Eye (tissue), 1 donor: ENCODE measurements at places on chromosomes 4 and X.
A peak's percentile ranks its signal among the peaks of the same experiment; 100 is the strongest.

GRCh38 chrX:45360571-45360970 lies 159.9 kb upstream of the DIPK2B start:
- no peak for DNase-seq

GRCh38 chr4:109729117-109729717 lies 653 bp downstream of the PLA2G12A start:
- peak; percentile 70 for DNase-seq

DNA sequence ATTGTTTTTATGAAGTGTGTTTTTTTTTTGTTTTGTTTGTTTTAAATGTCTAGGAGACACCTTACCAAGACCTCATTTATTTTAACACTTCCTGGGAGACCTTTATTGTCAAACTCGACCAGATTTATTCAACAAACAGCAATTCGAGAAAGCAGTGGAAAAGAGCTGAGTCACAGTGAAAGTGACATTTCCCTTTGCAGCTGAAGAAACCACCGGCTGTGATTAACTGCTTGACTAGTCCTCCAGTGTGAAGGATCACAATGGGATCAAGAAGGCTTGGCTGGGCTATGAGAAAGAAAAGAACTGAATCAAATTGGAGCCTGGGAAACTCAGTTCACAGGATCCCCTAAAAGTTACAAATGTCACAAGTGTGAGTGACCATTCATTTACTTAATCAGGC lies 11.9 kb upstream of the ADH7 start:
- peak; percentile 24 for DNase-seq

DNA sequence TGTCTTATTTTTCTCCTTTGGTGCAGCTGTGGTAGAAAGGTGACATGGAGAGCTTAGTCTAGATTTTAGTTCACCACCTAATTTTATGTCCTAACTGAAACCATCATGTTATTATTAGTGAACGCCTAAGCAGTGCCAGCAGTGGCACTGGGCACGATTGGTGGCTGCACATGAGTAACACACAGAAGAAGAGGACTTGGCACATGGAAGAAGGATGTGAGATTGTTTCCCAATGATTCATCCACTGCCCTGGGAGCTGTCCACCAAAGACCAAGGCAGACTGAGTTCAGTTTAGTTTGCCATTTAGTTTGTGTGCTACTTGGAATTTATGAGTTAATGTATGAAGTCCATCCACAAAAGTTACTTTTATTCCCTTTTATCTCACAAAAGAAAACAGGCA lies 68.1 kb upstream of the NAP1L5 start:
- DNase-seq, result no peak

GRCh38 chr4:116243431-116243830 lies 841.9 kb downstream of the TRAM1L1 start:
- DNase-seq, result no peak

DNA sequence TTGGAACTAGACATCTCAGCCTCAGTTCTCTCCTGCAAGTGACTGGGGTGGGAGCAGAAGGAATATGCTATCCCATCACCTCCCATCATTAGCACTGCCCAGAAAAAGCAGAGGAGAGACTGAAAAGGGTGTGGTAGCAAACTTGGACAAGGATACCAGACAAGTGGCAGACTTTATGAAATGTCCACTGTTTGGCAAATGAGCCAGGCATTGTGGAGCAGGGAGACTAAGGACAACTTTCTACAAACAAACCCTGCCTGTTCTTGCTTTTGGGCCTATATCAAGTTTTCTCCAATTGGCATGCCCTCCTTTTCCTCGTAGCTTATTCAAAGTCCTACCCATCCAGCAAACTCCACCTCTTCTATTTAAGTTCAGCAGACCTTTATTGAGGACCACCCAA lies 41.6 kb downstream of the ZCCHC12 start:
- no peak for DNase-seq

- no peak for DNase-seq
Observed at GRCh38 chrX:5718651-5719050, 510.0 kb downstream of the NLGN4X start.

DNA sequence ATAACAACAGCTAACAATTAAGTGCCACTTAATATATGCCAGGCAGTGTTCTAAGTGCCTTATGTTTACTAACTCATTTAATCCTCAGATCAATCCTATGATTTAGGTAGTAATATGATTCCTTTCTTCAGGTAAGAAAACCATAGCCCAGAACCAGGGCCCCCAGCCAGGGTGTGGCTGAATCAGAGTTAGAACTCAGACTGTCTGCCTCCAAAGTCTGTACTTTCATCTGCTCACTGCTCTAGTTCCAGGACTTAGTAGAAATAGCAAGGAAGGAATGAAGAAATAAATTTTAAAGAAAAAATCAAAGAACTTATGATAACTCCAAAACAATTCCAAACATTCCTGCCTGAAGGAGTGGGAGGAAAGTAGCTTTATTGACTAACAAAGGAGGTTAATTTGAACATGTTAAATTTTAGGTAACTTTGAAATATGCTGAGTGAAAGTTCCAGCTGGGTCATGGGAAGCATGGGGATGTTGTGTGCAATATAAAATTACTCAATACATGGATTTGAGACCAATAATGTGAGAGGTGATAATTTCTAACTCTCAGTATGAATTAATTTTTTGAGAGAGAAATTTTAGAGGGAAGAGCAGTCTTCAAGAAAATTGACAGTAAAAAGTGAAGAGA lies 8.8 kb upstream of the ADH1C start:
- DNase-seq, result no peak

DNA sequence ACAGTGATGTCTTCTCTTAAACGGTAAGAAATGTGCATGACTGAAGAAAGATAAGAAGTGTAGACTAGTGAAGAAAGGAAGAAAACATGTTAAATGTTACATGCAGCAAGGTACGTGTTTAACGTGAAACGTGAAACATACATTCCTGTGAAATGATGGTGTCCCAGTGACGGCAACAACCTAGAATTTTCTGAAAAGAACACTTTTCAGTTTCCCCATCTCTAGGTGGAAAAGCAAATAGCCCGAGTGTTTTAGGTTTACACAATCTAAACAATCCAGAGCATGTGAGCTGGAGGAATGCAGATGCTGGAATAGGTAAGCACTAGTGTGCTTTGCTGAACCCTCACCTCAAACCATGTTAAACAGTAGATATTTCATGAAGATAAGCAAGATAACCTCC lies 60.7 kb downstream of the CLNK start:
- DNase-seq, result no peak

DNA sequence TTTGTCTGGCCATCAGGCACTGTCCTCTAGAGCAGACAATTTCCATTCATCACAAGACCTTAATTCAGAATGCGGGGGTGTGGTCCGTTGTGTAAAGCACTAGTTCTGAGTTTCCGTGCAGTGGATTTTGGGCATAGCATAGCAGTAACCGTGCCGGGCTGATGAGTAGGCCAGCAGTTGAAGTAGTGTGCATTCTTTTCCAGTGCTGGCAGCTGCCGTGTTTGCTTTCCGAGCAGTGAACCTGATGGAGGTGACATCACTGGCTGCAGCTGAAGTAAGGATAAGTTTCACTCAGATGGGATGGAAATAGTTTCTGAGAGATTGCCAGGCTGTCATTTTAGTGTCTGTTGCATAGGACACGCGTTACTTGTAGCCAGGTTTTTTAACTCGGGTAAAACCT lies 107.0 kb upstream of the STIM2 start:
- DNase-seq, result peak; percentile 46

DNA sequence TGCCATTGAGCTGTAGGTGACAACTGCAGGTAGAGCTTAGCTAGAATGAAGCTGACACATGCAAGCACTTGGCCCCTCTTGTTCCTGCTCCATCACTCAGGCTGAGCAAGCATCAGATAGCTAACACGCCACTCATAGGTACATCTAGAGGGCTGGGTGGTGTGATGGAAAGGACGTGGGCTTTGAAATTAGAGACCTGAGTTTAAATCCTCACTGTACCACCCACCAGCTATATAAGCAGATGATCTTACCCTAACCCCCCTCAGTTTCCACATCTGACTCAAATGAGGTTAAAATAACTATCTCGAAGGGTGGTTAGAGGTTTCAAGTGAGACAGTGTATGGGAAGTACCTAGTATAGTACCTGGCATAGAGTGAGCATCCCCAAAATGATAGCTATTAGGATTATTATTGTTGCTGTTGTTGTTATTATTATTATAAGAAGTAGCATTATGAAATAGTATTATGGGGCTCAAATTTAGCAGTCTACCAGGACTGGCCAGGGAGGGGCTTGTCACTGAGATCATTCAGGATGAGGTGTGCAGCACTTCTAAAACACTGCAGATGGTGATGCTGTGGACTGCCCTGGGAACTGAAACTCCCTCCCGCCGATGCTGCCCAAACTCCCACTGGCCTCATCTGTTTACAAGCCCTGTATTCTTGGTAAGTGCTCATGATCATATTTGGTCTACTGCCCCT lies 59.0 kb downstream of the REELD1 start:
- DNase-seq, result no peak

DNA sequence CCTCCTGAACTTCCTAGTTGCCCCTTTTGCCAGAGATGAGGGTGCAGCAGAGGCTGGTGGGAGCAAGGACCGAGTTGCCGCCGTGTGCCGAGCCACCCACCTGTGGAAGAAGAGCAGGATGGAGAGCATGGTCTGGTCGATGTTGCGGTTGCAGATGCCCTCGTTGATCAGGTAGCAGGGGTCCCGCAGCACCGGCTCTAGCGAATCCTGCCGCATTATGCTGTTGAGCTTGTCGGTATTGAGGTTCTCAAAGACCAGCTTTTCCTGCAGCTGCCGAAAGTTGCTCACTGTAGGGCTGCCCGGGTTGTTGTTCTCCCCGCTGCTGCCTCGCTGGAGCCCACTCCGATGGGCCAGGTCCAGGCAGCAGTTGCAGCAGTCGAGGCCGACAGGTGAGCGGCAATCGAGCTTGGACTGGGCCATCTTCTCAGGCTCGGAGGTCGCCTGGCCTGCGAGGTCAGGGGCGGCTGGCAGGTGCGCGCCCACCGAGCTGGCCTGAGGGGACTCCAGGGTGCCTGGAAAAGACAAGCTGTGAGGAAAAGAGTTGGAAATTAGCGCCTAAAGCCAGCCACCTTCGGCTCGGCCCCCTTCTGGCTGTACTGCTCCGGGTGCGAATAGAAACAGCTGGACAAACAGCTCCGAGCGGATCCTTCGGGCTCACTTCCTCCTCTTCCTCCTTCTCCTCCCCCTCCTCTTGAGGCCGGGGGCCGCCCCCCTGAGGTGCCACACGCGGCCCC lies 420 bp downstream of the TSC22D3 start:
- DNase-seq, result peak; percentile 4

- DNase-seq, result no peak
Observed at GRCh38 chr4:155478336-155478835, 101.6 kb upstream of the MAP9 start.

- no peak for DNase-seq
Observed at GRCh38 chr4:104447294-104447693, 47.4 kb downstream of the CXXC4 start.

DNA sequence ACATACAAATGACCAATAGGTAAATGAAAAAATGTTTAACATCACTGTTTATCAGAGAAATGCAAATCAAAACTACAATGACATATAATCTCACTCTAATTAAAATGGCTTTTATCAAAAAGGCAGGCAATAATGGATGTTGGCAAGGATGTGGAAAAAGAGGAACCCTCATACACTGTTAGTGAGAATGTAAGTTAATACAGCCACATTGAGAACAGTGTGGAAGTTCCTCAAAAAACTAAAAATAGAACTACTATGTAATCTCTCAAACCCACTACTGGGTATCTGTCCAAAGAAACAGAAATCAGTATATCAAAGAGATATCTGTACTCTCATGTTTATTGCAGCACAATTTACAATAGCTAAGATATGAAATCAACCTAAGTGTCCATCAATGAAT lies 165.9 kb upstream of the HHIP start:
- no peak for DNase-seq

- DNase-seq, result peak; percentile 87
Observed at GRCh38 chr4:38132107-38132673, 172.0 kb downstream of the PTTG2 start.

DNA sequence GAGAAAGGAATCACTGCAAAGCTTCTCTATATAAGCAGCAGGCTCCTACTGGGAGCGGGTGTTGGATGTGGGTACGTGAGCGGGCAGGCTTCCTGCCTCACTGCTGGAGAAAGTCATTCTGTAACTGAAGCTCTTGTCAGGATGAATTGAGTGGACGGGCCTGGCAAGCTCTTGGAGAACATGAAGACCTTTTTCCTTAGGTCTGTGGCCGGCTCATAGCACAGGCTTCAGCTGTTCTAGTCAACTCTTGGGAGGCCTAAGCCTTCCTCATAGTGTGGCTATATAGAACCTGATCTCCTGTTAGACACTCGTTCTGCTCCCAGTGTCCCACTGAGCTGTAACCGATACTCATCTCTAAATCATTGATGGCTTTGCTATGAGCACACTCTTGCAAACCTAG lies 108.2 kb upstream of the GPC4 start:
- DNase-seq, result no peak
